Activated T-cell treated with anti-CD3 and anti-CD28 coated beads for 24 hours (primary cell): ENCODE measurements at places on chromosomes 1 and 21.

- DNase-seq: no peak
Measured at GRCh38 chr1:172241540-172241939, 178.9 kb upstream of the C1orf105 start.

- no peak for DNase-seq
Measured at GRCh38 chr1:21344098-21344749, 54.0 kb upstream of the ECE1 start.

GRCh38 chr21:44954281-44954771 is 14.5 kb downstream of the SLX9 start:
- no peak for DNase-seq

DNA sequence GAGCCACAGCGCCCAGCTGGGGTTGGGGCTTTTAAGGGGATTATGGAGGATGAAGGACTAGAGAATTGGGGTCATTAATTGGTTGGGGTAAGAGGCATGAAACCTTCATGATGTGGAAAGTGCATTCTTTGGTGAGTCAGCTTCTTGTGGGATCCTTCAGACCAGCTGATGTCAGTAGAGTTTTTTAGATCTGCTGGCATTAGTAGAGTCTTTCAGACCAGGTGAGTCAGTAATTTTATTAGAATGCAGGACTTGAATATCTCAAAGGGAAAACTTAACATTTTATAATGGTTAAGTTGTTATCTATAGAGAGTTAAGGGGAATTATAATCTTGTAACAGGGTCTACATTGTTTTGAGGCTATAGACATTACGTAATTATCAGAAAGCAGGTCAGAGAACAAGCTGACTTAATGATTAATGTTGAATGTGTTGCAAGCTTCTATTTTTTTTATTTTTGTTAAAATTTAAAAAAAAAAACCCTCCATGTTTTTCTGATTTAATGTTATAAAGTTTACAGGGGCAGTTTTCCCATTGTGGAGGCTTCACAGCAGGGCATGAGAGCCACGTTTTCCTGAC is 160.9 kb upstream of the FMN2 start:
- no peak for DNase-seq

DNA sequence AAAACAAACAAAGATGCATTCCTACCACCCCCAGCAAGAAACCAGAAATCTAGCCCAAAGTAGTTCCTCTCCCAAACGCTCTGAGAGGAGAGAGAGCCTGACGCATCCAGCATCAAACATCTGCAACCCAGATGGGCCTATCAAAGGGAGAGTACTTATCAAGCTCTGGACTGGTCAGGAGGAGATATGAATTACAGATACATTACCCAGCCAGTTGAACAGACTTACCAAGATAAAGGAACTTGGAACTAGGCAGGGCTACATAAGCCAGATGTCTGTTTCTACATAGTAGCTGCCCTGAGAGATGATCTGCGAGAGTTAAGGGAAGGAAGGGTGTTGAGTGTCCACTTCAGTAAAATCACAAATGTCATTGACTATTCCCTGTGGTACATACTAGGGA is 138.4 kb downstream of the PAPPA2 start:
- no peak for DNase-seq

- no peak for DNase-seq
Measured at GRCh38 chr21:14991957-14992356, 72.8 kb downstream of the NRIP1 start.

GRCh38 chr1:56167596-56167995 is 411.8 kb downstream of the PLPP3 start:
- DNase-seq: no peak

DNA sequence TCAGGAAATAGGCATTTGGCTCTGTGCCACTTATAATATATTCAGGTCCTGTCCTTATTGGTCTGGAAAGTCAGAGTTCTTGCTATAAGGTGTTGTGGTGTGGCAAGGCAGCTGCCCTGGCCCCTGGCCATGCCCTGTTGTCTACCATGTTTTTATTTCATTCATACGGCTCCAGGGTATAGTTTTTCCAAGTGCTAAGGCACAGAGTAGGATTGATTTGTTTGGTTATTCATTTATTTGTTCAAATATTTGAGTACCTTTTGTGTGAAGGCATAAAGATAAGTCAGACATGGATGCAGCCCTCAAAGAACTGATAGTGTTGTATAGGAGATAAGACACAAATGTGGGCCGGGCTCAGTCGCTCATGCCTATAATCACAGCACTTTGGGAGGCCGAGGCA is 10.1 kb downstream of the ZBTB8B start:
- DNase-seq: no peak

- no peak for DNase-seq
Measured at GRCh38 chr1:156586892-156587477, 4.6 kb upstream of the NAXE start.

DNA sequence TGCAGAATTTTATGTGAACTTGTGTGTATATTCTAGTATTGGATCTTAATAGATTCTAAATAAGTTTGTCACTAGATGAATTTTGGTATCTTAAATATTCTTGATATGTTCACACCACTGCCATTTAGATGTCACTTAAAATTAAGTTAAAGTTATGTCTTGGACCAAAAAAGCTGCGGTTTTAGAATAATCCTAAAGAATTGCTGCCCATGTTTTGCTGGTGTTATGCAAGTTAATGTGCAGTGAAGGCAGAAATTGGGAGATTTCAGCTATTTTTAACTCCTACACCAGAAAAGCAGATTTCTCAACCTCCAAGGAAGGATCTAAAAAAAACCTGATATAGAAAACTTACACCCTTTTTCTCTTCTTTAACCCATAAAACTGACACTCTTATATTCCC is 757 bp downstream of the ACADM start:
- no peak for DNase-seq

- no peak for DNase-seq
Measured at GRCh38 chr1:48371598-48371997, 100.4 kb downstream of the SPATA6 start.

DNA sequence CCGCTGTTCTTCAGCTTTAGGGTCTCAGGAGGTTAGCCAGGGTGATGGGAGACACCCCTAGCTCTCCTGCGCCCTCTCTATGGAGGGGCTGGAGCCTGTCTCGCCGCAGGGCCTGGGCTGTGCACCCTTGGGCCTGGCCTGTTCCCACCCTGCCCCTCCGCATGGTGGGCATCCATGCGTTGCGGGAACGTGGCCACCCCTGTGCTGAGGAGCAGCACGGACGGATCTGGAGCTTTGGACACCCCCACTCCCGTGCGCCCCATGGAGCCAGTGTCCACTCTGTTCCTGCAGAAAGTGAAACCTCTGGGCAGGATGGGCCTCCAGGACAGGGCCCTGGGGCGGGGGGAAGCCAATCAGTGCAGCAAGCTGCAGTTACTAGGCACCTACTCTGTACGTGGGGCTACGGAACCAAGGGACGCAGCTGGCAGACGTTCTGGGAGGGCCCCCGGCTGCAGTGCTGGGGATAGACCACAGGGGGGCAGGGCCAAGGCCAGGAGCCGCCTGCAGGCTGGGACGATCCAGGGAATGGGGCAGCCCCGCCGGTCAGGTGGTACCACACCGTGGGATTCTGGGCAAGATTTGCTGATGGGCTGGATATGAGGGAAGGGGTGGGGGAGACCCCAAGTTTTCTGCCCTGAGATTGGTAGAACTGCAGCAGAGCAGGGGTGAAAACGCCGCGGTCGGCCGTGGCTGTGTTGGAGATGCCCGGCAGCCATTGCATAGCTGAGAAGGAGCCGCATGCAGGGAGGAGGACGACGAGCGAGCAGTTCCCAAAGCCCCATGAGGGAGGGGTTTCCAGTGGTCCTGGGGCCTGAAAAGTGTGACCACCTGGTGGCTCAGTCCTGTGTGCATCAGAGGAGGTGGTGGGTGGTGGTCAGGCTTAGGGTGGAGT is 43.3 kb downstream of the TP73 start:
- DNase-seq: peak; percentile 12

DNA sequence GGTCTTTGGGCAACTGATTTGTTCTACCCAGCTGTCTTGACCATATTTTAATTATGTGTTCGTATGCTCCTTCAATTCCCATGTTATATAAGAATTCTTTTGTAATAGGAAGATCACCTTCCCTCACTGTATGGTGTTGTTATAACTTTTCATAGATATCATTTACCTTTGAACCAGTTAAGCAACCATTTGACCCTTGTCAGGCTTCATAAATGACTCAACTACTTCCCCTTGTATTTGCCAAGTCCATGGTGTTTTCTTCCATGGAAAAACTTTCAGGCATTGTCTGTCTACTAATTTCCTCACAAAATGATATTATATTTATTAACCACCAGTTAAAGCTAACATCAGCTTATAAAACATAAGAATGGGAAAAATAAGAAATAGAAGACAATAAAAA is 5.1 kb downstream of the BPNT1 start:
- DNase-seq: no peak

GRCh38 chr1:181643631-181644030 is 160.3 kb downstream of the CACNA1E start:
- DNase-seq: no peak

DNA sequence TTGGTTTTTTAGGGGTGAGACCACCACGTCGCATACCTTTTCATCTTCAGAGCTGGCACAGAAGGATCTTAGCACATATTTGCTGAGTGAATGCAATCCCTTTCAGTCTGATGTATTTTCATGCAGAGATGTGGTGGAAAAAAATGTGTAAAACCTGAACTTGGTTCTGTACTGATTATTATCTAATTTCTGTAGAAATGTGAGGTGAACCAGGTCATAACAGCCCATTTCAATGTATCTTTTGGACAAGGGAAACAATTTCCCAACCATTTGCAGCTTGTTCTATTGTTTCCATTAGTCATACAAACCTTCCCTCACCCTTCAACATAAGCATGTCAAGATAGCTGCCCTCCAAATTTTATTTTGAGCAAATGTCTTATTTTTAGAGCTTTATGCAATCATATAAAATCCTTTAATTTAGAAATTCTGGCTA is 46.8 kb upstream of the RUNX1 start:
- no peak for DNase-seq

GRCh38 chr1:208207388-208208131 is 36.6 kb downstream of the PLXNA2 start:
- DNase-seq: no peak

DNA sequence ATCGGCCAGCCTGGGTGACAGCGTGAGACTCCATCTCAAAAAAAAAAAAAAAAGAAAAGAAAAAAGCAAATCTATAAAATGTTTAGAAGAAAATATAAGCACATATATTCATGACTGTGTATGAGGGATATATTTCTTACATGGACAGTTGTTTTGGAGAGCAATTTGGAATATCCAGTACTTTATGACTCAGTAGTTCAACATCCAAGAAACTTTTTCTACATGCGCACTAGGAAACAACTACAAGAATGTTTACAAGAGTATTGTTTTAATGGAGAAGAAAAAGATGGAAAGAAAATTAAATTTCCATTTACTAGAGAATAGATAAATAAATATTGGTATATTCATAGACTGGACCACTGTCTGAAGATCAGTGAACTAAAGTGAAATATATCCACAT is 77.5 kb downstream of the MAST2 start:
- no peak for DNase-seq
